Activated T-cell treated with anti-CD3 and anti-CD28 coated beads for 4 hours (primary cell): ENCODE measurements at places on chromosomes 6 and 20.

DNA sequence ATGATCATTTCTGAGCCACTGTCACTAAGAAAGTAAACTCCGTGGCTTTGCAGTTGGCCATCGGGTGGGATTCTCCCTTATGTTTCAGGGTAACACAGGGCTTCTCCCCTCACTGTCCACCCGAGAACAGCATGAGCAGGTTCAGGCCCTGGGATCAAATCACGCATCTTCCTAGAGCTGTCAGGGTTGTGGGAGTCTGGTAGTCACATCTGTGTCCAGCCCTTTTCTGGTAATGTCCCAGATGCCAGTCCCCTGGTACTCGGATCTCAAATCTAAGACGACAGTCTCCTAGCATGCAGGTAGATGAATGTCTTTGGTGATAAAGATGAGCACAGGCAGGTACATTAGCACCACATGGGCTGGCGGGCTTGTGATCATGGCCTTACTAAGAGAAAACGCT is 4.8 kb downstream of the PXDC1 start:
- DNase-seq: no peak

DNA sequence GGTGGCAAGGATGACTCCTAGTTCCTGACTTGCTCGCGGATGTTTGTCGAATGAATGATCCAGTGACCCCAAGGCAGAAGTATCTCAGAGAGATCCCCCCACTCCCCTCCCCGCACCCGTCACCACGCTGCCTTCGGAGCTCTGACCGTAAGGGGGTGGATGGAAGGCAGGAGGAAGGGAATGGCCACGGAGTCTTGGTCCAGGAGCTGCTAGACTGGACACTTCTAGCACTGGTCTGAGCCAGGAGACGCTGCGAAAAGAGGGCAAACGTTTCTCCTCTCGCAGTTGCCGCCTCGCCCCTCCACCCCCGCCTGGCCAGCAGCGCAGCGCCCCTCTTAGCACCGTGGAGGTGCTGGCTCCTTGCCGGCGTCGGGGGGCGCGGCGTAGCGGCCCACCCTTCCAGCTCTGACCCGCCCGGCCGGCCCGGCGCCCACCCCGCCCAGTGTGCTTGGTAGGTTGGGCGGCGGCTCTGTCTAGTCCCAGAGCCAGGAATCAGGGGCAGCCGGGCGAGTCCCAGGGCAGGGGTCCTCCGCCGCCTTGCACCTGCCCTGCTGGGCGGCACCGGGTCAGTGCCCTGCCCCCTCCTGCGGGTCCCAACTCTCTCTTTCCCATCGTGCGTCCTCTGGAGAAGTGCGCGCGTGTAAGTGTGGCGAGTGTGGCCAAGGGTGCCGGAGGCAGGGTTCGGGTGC is 2.4 kb upstream of the DBNDD2 start:
- DNase-seq: no peak

GRCh38 chr6:72820906-72821305 is 199.0 kb downstream of the KCNQ5 start:
- no peak for DNase-seq

DNA sequence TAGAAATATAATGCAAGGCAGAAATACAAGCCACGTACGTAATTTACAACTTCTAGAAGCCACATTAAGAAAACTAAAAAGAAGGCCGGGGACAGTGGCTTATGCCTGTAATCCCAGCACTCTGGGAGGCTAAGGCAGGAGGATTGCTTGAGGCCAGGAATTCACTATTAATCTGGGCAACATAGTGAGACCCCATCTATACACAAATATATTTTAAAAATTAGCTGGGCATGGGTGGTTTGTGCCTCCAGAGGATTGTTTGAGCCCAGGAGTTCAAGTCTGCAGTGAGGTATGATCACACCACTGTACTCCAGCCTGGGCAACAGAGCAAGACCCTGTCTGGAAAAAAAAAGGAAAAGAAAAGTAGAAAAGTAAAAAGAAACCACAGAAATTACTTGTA is 12.3 kb downstream of the MPC1 start:
- no peak for DNase-seq

- DNase-seq: no peak
These were observed 107.4 kb upstream of the TAB2 start for GRCh38 chr6:149209871-149210775.

GRCh38 chr6:153771577-153771976 is 267.5 kb upstream of the OPRM1 start:
- no peak for DNase-seq

DNA sequence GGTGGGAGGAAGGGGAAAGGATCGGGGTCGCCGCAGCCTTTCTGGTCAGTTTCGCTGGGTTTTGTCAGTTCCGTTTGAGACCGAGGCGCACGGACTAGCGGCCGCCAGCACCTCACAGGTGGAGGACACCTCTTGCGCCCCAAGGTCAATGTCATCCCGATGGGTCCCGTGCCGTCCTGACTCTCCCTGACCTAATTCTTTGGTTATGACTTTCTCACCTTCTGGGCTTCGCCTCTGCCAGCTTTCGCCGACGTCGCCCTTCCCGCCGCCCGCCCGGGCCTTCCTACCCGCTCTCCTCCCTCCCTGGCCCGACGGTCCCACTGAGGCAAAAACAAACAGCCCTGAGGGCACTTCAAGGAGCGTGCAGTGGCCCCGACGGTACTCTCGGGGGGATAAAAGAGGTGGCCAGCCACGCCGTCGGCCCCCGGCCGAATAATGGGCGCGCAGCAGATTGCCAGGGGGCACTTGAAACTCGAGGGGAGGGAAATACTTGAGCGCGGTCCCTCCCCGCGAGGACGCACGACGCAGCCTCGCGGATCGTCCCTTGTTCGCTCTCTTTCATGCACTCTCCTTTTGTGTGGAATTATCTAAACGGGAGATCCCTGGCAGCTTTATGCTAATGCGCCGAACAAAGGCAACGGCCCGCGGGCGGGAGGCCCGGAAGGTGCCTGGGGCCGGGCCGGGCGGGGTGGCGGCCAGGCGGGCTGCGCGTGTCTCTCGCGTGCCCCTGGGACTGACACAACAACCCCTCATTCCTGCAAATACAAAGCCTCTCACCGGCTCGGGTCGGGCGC is 3.9 kb upstream of the INSM1 start:
- no peak for DNase-seq

- no peak for DNase-seq
These were observed 327.4 kb upstream of the MAN1A1 start for GRCh38 chr6:119676961-119677360.

DNA sequence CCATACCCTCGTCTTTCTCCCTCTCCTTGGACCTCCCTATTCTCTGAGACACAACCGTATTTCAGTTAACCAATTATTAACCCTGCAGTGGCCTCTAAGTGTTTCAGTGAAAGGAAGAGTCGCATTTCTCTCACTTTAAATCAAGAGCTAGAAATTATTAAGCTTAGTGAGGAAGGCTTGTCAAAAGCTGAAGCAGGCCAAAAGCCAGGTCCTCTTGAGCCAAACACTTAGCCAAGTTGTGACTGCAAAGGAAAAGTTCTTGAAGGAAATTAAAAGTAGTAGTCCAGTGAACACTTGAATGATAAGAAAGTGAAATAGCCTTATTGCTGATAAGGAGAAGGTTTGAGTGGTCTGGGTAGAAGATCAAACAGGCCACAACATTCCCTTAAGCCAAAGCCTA is 58.3 kb downstream of the SNX9 start:
- DNase-seq: no peak

GRCh38 chr6:52233975-52234823 is 10.1 kb downstream of the IL17F start:
- DNase-seq: no peak

GRCh38 chr6:4274382-4275082 is 139.2 kb upstream of the ECI2 start:
- DNase-seq: no peak

DNA sequence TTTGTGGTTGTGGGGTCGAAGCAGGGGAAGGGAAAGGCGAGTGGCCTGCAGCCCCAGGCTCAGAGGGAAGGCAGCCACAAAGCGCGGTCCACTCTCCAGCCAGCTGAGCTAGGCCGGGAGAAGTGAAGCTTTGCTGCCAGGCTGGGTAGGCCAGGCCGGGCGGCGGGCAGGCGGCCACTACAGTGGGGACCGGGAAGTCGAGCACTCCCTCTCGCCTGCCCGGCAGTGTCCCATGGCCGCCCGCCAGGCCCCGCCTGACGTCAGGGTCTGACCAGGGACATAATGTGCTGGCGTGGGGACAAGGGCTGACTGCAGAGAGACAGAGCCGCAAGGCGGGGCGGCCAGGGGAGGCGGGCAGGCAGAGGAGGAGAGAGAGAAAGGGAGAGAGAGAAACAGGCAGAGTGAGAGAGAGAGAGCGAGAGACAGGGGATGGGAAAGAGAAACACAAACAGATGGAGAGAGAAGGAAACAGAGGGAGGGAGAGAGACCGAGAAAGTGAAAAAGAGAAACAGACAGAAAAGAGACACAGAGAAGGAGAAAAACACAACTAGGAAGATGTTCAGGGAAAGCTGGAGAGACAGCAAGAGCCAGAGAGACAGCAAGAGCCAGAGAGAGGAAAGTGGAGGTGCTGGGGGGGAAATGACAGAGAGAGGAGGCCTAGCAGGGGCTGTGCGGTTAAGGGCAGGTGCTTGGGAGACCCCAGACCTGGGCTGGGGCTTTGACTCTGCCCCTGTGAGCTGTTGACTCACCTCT is 94.5 kb upstream of the PTPN1 start:
- no peak for DNase-seq

DNA sequence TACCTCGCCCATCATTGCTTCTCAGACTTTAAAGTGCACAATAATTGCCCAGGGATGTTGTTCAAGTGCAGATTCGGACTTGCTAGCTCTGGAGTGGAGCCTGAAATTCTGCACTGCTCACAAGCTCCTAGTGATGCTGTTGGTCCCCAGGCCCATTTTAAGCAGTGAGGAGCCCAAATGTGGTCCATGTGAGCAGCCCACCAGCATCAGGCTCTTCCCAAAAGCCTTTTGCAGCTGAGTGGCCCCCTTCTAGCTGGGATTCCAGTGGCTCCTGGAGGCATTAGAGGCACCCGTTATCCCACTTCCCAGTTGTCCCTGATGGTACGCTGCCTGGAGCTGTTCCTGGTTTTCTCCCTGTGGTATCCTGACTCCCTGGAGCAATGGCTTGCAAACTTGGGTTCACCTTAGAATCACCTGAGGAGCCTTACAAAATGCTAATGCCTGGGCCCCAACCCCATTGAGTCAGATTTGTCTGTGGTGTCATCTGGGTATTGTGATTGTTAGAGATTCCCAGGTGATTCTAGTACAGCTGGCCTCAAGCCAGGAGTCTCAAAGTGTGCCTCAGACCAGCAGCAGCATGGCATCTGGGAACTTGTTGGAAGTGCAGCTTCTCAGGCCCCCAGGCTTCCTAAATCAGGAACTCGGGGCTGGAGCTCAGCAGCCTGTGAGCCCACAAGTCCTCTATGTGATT is 186.9 kb upstream of the SLC24A3 start:
- no peak for DNase-seq

DNA sequence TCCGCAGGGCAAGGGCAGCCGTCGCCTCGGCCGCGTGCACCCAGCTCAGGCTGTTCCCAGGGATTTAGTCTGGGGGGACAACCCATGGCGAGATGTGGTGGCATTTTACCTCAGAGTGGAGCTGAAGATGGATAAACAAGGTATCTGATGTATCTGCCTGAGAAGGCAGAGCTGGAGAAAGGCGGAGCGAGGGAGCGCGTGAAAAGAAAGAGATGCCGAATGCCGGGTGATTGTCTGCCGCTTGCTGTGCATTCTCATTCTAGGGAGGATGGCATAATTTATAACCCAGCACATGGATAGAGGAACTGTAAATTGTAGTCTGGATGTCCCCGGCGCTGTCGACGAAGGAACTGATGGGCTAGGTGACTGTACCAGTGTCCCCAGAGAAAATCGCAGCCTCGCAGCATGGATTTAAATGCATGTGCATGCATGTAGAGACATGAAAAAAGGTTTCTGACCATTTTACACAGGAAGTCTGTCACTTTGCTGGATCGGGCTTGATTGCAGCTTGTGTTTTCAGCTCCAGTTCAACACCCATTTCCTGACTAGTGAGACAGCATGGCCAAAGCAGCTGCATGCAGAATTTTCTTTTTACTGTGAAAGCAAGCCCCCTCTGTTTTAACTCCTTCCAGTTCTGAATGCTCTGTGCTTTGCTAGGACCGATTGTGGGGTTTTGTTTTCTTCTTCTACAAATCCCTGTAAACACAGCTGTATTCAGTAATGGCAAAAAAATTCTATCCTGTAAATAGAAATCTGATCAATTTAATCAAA is 149.7 kb downstream of the PRL start:
- DNase-seq: no peak

DNA sequence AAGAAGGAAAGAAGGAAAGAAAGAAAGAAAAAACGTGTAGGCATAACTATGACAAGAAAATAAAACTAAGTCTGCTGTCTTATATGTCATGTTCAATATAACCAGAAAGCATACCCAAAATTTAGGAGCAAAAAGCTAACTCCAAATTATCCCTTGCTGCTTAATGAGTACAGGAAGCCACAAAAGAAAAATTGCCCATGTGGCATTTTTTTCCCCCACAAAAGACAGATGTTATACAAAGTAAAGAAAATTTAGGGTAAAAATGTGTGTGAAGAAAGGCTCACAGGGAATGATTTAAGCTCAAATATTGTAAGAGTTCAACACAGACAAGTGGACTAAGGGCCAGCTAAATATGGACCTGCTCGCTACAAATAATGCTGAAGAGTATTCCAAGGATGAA is 263.8 kb downstream of the BTBD9 start:
- DNase-seq: no peak

DNA sequence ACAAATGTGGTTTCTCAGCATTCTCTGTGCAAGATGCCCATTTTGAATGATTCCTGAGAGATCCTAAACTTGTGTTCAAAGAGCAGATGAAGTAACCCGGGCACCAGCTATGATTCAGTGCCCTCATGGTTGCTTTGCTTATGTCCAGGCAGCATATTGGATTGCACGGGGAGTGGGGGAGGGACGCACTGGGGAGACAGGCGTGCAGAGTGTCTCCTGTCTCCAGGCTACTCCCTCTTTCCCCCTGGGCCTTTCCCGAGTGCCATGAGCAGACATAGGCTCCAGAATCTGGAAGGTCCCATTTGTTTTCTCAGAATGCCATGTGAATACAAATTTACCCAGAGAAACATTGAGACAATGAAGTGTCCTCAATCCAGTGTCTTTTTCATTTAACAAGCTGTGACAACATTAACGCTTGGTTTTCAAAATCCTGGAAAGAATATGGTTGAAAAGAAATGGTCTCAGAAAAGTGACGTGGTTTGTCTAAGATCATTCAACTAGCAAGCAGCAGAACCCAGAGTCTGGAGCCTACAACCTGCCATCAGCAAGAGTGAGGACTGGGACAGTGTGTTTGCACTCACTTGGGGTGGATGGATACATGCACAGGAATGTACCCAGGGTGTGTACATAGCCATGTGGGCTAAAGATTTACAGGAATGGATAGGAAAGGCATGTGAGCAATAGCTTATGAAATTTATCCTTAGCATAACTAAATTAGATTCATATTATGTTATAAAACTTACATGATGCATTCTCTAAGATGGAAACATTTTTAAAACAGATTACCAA is 4.2 kb downstream of the SYNDIG1 start:
- DNase-seq: no peak

DNA sequence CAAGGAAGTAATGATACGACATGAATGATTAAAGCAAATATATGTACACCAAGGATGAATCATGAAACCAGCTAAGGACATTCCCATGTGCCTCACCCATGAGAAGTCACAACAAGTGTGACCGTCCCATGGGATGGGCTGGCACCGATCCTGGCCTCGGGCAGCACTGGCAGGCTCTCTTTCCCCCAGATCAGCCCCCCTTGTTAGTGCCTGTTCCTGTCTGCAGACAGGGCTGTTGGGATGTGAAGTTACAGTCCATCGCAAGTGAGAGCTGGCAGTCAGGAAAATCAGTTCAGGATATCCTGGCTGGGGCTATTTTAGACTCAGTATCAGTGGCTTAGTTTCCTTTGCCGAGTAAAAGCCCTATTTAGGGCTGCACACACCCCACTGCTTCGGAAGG is 129.2 kb upstream of the SNX9 start:
- no peak for DNase-seq

GRCh38 chr6:169542491-169542890 is 159.3 kb downstream of the WDR27 start:
- no peak for DNase-seq
